MCF 10A (cell line): ENCODE measurements at places on chromosomes 6 and 20. TPM values are rescaled to one million over a fixed set of nuclear protein-coding genes. Genes with fewer than 3 reads are reported as not detected.
A peak's percentile ranks its signal among the peaks of the same experiment; 100 is the strongest.

C2 gene
- not detected in 2 replicates for total RNA-seq

- DNase-seq: no peak
Measured at GRCh38 chr6:33838983-33839382, 35.2 kb upstream of the MLN start.

SCUBE3 gene
- not detected in 2 replicates for total RNA-seq

DNA sequence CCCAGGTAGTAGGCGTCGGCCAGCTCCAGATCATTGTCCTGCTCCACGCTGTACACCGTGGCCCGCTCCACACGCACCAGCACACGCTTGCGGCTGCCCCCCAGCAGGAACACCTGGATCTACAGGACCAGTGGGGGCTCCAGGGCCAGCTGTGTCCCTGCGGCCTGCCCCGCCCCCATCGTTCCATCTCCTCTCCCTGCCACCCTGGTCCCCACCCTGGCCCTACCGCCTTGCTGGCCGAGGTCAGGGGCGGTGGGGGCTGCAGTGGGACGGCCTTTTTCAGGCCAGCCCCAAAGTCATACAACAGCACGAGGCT, 9.8 kb downstream of the ADRM1 start:
- DNase-seq: no peak

DNA sequence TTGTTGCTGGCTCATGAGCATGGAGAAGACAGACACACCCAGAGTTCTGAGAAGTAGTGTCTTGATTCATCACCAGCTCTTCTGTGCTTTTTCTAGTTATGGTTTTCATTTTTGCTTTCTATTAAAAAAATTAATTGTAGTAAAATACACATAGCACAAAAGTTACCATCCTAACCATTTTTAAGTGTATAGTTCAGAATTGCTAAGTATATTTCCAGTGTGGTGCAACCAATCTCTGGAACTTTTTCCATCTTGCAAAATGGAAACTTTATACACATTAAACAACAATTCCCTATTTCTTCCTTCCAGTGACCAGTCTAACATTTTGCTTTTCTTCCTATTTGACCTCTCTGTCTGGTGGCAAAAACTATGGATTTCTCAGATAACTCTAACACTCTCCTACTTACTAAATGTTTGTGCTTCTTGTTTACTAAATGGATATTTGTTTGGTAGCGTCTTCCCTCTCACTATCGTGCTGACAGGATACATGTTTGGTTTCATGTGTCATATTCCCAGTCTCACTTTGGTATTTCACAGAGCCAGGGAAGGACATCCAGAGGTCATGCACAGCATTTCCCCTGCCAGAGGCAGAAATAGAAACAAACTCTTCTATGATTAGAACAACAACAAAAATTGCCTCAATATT, 40.6 kb downstream of the TXLNB start:
- no peak for DNase-seq

DNA sequence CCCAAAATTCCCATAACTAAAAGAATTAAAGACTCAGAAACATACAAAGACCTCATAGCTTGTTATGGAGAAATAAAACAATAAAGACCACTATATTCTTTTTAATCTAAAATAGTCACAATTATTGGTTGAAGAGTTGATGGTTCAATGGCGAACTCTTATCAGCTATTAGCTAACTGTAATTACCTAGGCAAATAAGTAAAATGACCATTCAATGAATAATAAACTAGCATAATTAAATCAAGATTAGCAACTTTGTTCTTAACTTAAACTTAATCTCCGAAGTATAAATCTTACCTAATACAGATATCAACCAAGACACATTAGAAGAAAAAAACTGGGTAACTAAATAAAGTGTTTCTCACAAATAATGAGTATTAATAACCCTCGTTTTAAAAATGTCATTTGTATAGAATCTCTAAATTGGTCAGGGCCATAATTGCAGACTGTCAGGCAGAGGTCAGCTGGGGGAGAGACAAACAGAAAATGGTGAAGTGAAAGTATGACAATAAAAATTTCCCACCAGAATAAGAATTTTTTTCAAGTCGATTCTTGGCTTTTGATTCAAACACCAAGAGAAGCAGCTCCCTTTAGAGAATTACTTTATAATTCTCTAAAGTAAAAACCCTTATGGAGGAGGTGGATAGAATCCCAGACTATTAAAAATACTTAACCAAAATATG, 1.7 kb downstream of the FKBP5 start:
- DNase-seq: peak; percentile 38

DNA sequence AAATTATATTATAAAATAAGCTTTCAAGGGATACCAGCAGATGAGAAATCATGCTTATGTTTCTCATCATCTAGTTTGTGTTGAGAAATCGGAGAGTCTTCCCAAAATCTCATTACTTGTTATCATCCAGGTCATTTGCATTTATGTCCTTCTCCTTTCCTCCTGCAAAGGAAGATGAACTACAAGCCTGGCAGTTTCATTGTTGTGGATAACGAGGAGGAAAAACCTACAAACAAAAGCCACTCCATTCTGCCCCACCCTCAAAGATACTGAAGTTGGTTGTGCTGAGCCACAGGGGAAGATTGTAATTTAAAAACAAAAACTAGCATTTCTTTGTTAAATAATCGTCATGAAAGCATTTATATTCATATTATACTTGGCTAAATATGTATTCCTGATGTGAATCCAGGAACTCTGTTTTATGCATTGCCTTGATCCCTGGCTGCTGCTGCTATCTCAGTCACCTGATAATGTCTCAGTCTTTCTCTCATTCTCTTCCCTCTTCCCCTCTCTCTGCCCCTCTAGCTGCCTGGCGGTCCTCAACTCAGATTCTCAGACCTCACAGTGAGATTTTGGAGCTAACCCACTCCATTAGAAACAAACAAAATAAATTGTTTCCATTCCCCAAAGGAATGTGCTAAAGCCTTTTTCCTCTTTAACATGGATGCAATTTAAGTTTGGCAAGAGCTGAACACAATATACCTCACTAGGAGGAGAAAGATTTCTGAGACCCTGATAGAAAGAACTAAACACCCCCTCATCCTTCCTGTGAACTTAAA, 185.3 kb downstream of the ADAT2 start:
- no peak for DNase-seq

- DNase-seq: no peak
Measured at GRCh38 chr20:43191143-43191542, 1.4 kb upstream of the PTPRT start.

DNA sequence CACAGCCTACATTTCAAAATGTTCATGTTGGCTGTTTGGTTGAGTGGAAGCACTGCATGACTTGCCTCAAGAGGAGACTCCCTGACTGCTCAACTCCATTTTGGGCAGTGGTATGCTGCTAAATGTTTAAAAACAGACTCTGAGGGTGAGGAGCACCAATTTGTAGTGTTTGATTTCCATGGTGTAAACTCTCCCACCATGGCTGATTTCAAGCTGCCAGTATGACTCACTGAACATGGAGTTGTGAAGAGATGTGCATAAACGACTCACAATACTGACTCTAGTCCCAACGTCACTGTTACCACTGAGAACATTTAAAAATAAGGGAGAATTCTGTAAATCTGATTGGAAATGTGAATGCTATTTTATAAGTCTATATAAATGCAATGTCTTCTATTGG, 70.4 kb downstream of the BACH2 start:
- no peak for DNase-seq

BFSP1 gene
- 3.5 and 3.9 TPM in 2 replicates for total RNA-seq

- peak; percentile 71 for DNase-seq
Measured at GRCh38 chr6:36593569-36594028, 563 bp upstream of the SRSF3 start.

MAP3K7 gene
- total RNA-seq: 32.6 and 34.4 TPM in 2 replicates

DNA sequence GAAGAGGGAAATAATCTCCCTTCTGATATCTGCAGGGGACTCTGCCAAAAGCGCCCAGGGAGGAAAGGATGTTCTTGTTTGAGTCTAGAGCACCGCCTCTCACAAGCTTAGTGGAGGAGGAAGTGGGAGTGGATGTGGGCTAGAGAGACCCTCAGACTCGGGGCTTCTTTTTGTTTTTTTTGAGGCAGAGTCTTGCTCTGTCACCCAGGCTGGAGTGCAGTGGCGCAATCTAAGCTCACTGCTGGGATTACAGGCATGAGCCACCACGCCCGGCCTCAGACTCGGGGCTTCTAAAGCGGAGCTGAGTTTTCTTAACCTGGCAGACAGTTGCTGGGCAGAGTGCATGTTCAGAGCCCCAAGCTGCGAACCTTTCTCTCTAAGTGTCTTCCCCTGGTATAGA, 310.8 kb downstream of the BMP7 start:
- peak; percentile 17 for DNase-seq

BMP2 gene
- total RNA-seq: 6.7 and 7.7 TPM in 2 replicates

COL9A1 gene
- total RNA-seq: not detected in 2 replicates

DNA sequence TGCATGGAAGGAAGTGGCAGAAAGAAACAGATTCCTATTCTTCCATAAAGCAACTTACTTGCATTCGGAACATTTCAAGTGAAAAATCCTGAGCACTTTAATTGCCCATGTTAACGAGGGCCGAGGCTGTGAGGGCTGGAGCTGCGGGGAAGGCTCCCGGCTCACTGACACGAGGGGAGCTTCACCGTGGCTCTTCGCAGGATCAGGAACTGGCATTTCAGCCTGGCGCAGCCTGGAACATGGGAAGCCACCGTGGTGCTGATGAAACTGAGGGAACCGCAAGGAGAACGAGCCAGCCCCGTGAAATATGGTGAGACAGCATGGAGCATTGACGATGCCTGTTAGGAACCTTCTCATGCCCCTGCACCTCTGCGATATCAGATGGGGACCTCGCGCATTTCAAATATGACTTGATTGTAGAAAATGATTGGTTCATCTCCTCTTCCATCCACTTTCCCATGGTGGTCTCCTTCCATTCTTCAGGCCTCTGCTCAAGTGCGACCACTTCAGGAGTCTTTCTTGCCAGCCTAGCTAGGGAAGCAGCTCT, 236.9 kb downstream of the TBXT start:
- no peak for DNase-seq

DNA sequence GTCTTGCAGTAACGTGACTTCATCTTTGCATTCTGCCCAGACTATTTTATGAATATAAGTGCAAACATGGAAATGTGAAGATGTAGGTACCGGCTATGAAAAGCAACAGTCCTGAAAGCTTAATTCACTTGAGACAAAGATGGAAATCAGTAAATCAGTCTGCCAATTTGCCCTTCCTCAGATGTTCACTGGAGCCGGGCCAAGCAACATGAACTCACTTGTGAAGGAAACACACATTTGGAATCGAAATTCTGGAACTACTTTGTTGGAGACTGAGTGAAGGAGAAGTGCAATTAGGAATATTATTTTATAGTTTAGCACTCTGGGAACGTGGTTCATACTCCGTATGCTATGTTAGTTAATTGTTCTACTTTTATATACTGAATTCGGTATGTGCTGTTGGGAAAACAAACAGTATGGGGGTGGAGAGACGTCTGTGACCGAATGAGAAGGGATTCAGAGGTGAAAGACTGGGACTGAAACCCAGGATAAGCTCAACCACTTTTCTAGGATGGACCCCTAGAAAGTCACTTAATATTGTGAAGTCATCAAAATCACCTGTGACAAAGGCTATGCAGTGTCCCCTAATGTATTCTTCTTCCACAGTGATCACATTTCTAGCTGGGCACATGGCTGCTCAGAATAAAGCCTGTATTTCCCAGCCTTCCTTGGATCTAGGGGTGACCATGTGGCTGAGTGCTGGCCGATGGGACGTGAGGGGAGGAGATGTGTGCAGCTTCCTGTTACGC, 95.5 kb downstream of the PREX1 start:
- DNase-seq: no peak

NRSN1 gene
- not detected in 2 replicates for total RNA-seq

DNA sequence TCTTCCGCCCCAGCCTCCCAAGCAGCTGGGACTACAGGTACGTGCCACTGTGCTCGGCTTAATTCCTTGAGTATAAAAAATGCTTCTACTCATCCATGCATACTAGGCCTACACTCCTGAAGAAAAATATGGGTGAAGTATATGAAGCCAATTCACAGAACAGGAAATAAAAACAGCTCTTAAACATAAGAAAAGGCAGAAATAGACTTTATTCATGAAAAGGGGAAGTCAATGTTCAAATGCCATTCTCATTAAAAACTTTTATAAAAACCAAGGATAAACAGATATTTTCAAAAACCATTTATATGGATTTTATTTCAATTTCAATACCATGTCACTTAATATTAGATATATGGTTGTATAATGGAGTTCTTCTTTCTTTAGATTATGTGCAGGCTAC, 18.3 kb downstream of the SERPINB9 start:
- DNase-seq: no peak

DNA sequence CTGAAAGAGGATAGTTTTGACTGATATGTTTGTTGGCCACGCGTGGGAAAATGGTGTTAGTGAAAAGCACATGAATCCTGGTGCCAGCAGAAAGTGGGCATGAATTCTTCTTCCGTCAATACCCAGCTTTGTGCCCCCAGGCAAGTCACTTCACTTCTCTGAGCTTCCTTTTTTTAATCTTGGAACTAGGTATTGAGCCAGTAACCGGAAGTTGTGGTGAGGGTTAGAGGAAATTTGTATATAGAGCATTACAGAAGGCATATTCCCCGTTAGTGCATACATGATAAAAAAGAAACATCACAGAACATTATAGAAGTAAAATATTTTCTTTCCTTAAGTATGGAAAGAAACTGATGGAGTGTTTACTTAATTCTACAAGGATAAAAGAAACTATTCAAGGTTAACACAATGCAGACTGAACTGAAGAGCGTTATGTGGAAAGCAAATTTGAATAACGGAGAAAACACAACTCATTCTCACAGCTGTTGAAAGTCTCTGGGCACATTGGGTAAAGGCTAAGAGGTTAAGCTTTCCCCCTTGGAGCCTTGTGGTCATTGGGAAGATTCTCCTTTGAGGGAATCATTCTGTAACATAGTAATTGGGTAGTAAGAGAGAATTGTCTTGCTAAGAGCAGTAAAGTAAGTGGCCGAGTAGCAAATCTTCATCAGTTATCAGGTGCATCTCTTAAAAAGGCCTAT, 223.1 kb downstream of the BCAS1 start:
- no peak for DNase-seq

MAP3K4 gene
- 30.9 and 38.7 TPM in 2 replicates for total RNA-seq

DNA sequence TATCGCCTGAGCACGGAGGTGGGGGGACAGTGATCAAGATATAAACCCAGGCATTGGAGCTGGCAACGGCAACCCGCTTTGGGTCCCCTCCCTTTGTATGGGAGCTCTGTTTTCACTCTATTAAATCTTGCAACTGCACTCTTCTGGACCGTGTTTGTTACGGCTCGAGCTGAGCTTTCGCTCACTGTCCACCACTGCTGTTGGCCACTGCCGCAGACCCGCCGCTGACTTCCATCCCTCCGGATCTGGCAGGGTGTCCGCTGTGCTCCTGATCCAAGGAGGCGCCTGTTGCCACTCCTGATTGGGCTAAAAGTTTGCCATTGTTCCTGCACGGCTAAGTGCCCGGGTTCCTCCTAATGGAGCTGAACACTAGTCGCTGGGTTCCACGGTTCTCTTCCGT, 48.9 kb upstream of the CD83 start:
- DNase-seq: no peak

TNFRSF21 gene
- 17.8 and 19.3 TPM in 2 replicates for total RNA-seq

CCN6 gene
- total RNA-seq: not detected in 2 replicates
